ENCODE measurements at places on chromosomes 5 and 9. TPM values are rescaled to one million over a fixed set of nuclear protein-coding genes. Genes with fewer than 3 reads are reported as not detected.
A peak's percentile ranks its signal among the peaks of the same experiment; 100 is the strongest.

DNA sequence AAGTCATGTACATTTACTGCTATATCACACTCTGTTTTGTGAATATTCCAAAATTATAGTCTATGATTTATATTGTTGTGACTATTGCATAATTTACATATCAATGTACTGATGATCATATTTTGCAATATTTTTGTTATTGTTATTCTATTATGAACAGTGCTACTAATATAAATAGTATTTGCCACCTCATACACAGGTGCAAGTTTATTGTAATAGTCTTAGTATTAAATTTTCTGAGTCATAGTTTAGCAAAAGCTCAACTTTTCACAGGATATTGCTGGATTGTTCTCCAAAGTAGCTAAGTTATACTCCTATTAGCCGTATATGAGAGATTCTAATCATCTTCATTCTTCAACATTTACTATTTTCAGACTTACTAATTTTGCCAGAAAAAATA lies 124.7 kb downstream of the TMC1 start:
- no peak overlapping the region for H3K27ac ChIP-seq
- H3K36me3 ChIP-seq = no peaks in the 10 kb centered on the region
- H3K4me3 ChIP-seq = no peak overlapping the region
- no peak for DNase-seq
- no peaks in the 10 kb centered on the region for H3K4me1 ChIP-seq

Gene NR5A1
- total RNA-seq = not detected

Gene STKLD1
- total RNA-seq = 0.59 TPM

GRCh38 chr9:137459601-137460362 lies 648 bp upstream of the NSMF start:
- peak overlapping the region; percentile 79 for H3K27ac ChIP-seq
- H3K27me3 ChIP-seq = no peaks in the 10 kb centered on the region
- no peaks in the 10 kb centered on the region for H3K36me3 ChIP-seq

DNA sequence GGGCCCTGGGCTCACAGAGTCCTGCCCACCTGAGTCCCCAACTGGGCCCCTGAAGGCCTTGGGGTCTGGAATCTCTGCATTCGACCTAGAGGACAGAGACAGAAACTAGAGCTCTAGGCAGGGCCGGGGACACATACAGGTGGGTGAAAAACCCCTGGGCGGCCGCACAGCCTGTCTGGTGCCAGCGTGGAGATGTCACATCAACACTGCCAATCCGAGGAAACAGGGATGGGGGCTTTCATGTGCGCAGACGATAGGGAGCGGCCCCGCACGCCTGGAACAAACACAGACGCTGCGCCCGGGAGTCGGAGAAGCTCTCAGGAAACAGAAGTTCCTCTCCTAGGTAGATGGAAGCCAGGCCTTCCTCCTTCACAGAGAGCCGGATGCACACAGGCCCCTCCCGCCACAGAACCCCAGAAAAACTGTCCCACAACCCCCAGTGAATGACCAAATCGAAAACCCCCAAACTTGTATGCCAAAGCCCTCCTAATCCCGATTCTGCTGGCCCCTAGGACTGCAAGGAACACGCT lies 1.8 kb downstream of the GRM6 start:
- no peak overlapping the region for H3K4me3 ChIP-seq
- no peak for DNase-seq
- H3K4me1 ChIP-seq = no peaks in the 10 kb centered on the region
- H3K36me3 ChIP-seq = no peaks in the 10 kb centered on the region
- H3K27me3 ChIP-seq = no peaks in the 10 kb centered on the region

GRCh38 chr5:36657563-36657995 lies 51.2 kb downstream of the SLC1A3 start:
- H3K4me1 ChIP-seq = peaks cover 5% of the 10 kb centered on the region
- no peak for DNase-seq
- no peaks in the 10 kb centered on the region for H3K36me3 ChIP-seq
- no peak overlapping the region for H3K4me3 ChIP-seq

Gene LYSMD3
- 15.7 TPM for total RNA-seq

Gene GFI1B
- total RNA-seq = not detected

Gene ARID3C
- total RNA-seq = not detected

Gene GDNF
- not detected for total RNA-seq

Gene SIT1
- total RNA-seq = 1.3 TPM
